ENCODE measurements at places on chromosomes 2 and 18.

DNA sequence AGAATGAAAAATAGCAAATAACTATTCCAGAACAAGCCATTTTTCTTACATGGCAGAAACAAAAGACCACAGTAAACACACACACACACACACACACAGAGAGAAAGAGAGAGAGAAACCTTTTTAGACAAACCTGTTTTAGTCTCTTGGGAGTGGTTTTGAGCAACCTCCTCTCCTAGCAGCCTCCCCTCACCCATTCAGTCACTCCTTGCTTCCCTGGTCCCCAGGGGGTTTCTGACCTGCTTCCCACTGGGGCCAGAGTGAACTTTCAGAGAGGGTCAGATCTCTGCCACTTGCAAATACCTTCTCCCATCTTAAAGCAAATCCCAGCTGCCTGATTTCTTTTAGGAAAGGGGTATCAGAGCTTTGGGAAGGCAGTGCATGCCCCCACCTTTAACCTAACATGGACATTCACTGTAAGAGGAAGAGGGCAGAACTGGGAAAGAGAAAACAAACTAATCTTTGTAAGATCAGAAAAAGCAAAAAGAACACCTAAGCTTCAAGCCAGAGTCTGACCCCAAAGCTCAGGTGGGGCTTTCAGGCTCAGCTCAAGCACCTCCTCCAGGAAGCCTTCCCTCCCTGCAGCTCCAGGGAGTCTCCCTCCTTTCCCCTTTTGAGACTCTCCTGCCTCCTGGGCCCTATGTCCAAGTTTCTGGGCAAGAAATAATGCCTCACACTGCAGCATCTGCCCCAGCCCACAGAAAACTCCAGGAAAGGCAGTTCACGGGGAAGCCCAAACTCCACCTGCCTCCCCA lies 2.7 kb downstream of the SDC1 start:
- no peak for DNase-seq

DNA sequence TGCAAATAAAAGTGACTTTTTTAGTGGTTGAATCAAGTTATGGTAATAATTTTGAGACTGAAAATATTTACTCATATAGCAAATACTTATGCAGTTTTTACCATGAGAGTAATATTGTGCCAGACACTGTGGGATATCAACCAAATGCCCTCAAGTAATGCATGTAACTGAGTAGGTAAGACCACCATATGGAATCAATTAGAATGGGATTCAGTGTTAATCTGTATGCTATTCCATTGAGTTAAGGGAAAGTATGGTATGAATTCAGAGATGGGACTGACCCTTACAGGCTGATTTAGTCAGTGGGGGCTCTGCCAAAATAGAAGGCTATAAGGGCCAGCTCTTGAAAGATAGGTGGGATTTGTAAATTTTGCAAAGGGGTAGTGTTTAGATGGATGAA lies 131.6 kb downstream of the CCDC85A start:
- no peak for DNase-seq

DNA sequence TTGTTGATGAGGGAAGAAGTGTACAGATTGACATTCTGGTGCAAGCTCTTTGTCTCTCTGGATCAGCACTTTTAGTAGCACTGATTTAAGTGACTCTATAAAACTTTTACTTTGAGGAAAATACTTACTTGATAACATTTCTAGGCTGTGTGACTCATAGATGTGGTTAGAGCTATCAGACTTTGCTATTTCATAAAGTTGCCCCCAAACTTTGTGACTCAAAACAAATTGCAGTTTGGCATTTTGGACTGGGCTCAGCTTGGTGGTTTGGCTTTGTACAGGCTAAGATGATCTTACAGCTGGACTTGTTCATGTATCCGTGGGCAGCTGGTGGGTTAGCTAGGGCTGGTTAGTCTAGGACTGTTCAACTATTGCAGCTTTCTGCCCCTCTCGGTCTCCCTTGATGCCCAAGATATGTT lies 42.1 kb upstream of the GLS start:
- no peak for DNase-seq

DNA sequence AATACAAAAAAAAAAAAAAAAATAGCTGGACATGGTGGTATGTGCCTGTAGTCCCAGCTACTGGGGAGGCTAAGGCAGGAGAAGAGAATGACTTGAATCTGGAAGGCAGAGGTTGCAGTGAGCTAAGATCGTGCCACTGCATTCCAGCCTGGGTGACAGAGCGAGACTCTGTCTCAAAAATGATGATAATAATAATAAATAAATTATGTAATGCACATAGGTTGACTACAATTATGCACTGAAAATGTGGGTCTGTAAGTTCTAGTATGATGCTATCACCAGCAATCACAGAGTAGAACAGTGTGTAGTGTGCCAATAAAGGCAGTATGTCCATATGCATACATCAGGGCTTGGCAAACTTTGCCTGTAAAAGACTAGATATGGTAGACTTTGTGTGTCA lies 55.6 kb upstream of the MYCN start:
- DNase-seq = no peak

GRCh38 chr2:204539019-204539385 lies 6.3 kb upstream of the PARD3B start:
- no peak for DNase-seq

GRCh38 chr2:207768866-207769596 lies 675 bp downstream of the FZD5 start:
- no peak for DNase-seq

DNA sequence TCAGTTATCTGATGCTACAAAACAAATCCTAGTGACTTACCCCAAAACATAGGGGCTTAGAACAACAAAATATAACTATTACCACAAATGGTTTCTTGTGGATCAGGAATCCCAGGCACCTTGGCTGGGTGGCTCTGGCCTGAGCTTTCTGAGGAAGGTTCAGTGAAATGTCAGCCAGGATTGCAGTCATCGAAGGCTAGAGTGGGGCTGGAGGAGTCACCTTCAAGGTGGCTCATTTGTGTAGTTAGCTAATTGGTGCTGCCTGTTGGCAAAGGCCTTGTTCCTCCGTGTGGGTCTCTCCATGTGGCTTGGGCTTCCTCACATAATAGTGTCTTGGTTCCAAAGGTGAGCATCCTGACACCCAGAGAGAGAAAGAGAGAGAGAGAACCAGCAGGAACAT lies 57.4 kb downstream of the COPS8 start:
- DNase-seq = no peak

DNA sequence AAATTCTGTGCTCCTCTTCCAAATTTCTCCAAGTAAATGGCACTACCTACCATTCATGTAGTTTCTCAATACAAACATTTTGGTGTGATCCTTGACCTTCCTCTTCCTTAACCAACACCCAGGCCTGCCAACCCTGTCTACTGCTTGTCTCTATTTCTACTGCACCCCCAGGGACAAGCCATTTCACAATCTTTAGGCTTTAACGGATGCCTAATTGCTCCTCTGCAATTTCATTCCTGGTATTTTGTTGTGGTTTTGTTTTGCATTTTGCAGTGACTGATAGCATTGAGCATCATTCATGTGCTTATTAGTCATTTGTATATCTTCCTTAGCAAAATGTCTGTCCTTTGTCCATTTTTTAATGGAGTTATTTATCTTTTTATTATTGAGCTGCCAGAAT lies 10.0 kb downstream of the FAP start:
- no peak for DNase-seq

GRCh38 chr18:45793264-45793965 lies 32.1 kb upstream of the SIGLEC15 start:
- DNase-seq = no peak

Measured in stimulated activated CD8-positive, alpha-beta memory T cell treated with anti-CD3 and anti-CD28 coated beads, Interleukin-15, amount 100 ng/mL, for 24 hours (primary cell).